ENCODE measurements at places on chromosomes 16 and 17.

DNA sequence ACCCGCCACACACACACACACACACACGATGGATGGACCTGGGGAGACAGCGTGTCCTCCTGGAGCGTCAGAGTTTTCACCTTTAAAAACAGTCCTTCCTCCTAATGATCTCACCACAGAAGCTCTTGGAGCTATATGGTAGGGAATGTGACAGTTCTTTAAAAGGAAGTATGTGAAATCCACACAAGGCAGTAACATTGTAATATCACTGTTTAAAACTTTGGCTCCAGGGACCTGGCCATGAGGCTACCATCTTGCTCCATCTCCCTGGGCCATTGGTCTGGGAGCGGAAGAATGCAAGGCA, 302.4 kb downstream of the SOX9 start:
- DNase-seq, result no peak

GRCh38 chr16:28623172-28623711, 13.4 kb upstream of the SULT1A1 start:
- no peak for DNase-seq

DNA sequence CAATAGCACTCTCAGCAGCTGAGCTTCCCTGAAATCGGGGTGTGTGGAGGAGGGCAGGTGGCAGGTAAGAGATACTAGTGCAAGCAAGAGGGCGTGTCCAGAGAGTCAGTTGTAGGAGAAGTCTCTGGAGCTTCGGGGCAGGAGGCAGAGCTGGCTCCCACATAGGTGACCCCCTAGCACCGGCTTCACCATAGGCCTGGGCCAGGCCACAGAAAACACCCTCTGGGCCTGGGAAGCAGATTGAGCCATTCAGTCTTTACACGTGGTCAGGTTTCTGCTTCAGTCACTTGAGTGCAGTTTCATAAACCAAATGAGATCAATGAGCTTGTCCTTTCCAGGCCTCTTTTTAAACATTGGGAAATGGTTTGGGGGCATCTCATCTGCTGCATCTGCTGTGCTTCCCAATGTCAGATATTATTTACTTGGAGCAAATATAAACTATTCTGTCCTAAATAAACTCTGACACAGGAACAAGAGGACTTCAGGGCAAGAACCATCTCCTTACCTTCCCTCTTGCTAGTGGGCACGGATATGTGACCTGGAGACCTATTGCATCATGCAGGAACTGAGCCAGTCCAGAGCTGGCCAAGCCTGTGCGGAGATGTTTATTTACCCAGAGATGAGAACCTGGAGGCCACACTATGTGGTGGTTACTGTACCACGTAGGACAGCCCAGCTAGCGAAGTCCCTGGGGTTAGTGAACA, 16.1 kb downstream of the CCR7 start:
- no peak for DNase-seq

DNA sequence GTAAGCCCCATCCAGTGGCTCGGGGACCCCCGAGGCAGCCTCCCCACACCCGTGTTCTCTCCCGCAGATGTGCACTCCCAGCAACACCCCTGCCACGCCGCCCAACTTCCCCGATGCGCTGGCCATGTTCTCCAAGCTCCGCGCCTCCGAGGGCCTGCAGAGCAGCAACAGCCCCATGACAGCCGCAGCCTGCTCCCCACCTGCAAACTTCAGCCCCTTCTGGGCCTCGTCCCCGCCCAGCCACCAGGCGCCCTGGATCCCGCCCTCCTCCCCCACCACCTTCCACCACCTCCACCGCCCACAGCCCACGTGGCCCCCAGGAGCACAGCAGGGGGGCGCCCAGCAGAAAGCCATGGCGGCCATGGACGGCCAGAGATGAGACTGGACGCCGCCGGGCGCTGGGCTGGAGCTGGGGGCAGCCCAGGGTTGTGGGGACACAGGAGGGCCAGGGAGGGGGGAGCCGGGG, 5.0 kb downstream of the UBALD2 start:
- DNase-seq, result no peak

- DNase-seq, result no peak
Observed at GRCh38 chr17:75340631-75341030, 51.4 kb upstream of the SLC25A19 start.

DNA sequence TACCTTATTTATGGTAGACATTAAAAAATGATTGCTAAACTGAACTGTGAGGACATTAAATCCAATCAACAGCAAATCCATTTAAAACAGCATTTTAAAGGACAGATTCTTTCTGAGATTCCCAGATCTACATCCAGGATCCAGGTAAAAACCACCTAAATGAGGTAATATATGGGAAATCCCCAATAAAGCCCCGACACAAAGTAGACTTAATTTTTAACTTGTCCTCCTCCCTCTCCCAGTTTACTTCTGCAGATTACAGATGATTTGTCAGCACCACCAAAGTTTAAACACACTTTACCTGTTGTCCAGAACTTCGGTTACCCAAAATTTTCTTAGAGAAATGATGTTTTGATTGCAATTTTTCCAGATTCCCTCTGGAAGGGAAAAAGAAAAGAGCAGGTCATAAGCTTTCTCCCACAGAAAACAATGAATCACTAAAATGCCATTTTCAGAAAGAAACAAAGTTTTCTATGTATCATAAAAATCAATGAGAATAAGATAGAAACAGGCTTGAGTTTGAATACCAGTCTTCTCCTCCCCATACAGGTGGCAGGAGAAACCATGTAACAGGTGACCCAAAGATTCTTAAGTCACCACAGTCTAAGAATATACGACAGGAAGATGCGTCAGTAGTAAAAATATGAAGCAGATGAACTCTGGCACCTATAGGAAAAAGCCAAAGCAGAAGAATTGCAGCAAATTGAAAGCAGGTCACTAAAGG, 22.8 kb downstream of the GJC1 start:
- DNase-seq, result no peak

GRCh38 chr17:81057079-81057730, 22.3 kb downstream of the BAIAP2 start:
- no peak for DNase-seq

DNA sequence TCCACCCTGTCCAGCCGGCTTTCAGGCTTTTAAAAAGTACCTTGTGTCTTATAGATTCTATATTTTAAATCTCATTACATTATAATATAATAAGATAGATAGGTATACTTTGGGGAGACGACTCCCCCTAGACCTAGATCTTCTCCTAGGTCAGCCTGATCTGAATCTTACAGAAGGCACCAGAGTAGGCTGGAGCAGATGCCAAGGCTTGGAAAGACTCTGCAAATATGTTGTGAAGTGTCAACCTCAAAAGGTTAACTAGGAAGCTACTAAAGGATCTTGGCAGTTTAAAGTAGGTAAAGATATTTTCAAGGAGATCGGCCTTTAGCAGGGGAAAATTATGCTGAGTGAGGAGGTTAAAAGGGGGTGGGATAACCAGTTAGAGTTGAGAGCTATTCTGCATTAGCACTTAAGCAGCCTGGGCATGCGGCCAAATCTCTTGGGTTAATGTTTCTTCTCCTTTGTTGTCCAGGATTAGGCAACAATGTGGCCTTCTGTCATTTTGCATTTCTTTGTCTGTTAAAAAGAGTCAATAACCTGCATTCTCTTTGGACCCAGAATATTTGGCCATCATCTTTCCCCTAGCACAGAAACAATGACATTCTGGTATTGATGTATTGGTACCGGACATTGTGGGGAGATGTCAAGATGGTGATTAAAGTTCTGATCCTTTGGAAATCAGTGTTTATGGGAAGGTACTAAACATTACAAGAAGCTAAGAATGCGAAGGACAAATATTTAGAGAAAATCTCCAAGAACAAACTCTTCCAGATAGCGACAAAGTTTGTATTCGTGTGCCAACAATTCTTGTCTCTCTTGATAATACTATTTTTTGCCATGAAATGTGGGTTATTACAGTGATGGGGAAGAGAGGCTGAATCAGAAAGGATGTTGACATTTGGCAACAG, 51.2 kb upstream of the DHX40 start:
- DNase-seq, result no peak

- DNase-seq, result no peak
Observed at GRCh38 chr17:62816282-62816839, 8.2 kb upstream of the MARCHF10 start.

DNA sequence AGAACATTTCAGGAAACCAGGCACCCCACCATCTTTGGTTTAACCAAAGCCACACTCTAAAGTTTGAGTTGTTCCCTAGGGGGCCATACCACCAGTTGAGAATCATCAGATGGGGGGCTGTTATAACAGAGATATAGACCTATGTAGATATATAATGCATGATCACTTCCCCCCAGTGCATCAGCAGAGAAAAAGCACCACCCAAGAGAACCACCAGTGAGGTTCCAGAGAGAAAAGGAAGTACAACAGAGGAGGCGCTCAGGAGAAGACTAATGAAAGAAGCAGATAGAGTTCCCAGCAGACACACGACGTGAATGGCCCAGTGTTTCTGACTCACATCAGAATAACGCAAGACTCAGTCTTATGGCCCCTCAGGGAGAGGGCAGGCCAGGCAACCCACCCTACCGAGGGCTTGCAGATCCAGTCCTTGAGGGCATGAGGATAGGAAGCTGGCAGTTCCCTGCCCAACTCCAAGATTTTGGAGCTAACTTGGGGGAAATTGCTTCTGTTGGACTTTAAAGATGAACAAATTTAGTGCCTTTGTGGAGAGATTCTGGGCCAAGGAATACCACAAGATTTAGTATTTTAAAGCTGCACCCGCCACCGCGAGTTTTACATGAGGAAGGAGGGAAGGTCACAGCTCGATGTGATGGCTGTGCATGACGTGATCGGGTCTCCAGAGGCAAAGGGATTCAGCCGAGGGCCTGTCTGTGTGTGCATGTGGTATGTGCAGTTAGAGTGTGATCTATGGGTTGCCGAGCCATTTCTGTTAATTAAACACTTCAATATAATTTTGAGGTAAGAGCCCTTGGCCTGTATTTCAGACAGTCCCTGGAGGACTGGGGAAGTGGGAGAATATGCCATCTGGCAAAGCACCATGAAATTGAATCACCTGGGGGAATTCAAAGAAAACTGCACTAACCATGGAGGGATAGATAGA, 53.1 kb downstream of the AIPL1 start:
- no peak for DNase-seq

DNA sequence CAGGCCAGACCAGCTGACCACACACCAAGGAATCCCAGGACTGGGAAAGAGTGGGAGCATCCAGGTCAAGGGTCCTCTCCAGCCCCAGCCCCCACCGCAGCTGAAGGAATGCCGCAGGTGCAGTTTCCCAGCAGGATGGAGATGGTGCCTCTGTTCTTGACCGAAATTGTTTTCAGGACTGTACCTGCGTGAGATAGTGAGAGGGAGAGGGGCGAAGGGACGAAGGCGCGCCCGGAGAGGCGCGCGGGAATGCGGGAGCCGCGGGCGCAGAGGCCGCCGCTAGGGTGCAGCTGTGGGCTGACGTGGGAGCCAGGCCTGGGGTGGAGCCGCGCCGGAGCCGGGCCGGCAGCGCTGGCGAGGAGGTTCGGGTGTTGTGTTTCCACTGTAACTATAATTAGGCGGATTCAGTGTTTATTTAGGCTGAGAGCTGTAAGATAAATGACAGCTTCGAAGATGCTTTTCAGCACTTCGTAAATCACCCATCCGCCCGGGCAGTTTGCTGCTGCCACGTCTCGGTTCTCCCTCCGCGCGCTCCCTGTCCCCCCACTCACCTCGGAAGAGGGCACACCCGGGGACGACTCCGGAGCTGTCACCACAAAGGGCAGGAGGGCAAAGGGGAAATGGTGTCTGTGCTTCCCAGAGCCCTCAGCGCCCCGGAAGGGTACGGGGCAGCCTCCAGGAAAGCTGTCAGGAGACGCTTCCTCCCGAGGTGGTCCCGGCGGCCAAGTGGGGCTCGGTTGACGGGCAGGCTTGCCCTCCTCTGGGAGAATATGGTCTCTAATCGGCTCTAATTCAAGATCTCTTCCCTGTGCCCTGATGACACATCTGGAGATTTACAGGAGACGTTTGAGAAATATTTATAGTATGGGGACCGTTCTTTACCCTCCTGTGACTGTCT, 38.2 kb downstream of the HOXB1 start:
- DNase-seq, result peak; percentile 71

- DNase-seq, result no peak
Observed at GRCh38 chr17:47695429-47696376, 1.7 kb downstream of the TBKBP1 start.

DNA sequence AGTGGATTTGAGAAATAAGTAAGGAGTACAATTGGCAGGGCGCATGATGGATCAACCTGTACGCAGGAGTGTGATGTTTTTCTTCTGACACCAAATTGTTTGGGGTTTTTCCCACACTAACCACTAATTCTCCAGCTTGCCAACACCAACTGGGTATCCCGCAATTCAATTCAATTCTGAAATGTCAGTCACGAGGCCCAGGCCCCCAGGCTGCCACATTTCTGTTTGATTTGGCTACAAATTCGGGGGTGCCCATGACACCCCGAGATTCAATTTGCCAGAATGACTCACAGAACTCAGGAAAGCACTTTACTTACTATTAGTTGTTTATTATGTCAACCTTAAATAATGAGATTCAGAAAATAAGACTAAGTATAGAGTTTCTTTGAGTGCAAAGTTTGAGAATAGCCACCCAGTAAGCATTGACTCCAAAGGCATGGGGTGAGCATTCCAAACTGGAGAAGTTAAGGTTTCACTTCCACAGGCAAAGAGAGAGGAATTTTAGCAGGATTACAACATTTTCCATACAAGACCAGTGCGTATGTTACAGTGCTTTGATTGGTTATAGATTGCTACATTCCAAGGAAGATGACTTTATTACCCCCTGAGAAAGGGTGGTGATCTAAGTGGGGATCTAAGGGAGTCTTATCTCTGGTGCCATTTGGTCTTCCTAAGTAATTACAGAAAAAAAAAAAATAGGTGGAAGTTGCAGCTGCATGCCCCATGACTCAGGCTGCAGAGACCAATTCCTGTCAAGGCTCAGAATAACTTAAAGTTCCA, 11.5 kb downstream of the SLC46A1 start:
- no peak for DNase-seq

DNA sequence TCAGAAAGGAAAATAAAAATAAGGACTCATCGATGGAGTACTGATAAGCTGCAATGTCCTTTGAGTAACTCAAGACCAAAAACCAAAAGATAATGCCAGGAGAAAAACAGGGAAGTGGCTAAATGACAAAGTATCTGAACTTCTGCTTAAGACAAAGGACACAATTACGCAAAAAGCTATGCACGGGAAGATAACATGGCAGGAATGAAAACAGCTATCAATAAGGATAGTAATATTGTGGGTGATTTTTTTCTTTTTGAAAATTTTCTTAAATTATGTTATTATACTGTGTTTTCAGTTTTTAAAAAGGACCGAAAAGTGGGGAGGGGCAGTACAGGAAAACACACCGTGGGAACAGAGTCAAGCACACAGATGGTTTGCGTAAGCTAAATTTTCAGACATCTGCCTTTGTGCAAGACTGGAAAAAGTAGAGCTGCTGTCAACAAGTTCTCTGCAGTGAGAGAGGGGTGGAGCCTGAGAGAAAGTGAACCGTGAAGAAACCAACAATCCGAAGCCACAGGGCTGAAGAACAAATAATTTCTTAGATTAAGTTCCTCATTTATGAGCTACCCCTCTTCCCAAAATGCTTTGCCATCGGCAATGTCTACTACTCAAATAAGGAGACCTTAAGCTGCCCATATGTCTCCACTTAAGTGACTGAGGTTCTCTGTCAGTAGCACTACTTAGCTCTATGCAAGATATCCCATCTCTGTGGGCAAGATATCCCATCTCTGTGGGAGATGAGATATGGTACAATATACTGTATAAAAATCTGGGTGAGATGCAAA, 99.9 kb upstream of the CORO6 start:
- DNase-seq, result no peak

All from GM18507 (cell line).